ENCODE measurements at places on chromosomes 5 and 9. TPM values are rescaled to one million over a fixed set of nuclear protein-coding genes. Genes with fewer than 3 reads are reported as not detected.

- no peak for DNase-seq
Observed at GRCh38 chr9:129514891-129515290, 106.0 kb downstream of the C9orf50 start.

DNA sequence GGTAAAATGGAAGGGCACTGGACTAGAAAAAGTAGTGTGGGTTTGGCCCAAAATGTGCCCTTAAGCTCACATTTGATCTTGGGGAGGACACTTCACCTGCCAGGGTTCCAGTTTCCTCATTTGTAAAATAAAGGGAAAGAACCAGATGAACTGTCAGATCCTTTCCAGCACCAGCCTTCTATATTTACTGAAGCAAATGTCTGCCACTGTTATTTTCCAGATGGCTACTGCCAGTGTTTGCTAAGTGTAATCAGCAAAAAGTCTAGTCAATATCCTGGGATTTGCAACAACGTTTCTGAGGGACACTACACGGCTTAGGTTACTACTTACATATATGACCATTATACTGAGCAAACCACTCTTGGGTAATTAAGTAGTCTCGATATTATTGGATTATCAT is 340.3 kb downstream of the KCNN2 start:
- no peak for DNase-seq

- DNase-seq, result peak; percentile 13
Observed at GRCh38 chr9:123401879-123402513, 46.0 kb downstream of the CRB2 start.

GRCh38 chr5:10543585-10544040 is 20.3 kb upstream of the ANKRD33B start:
- DNase-seq, result no peak

DNA sequence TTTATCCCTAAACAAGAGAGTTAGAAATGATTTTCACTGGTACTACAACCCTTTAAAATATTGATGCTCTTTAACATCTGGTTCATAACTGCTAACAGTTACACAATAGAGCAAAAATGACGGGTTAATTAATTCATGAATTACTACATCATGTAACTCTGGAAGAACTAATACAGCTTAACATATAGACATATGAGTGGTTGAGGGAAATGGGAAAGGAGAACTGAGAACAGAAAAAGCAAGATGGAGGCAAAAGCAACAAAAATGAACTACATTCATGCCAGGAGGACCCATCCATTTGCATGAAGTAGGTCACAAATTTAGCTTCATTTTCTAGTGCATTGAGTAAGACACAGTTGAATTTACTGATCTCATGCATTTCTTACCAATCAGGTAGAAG is 61.8 kb downstream of the C9 start:
- DNase-seq, result no peak

DNA sequence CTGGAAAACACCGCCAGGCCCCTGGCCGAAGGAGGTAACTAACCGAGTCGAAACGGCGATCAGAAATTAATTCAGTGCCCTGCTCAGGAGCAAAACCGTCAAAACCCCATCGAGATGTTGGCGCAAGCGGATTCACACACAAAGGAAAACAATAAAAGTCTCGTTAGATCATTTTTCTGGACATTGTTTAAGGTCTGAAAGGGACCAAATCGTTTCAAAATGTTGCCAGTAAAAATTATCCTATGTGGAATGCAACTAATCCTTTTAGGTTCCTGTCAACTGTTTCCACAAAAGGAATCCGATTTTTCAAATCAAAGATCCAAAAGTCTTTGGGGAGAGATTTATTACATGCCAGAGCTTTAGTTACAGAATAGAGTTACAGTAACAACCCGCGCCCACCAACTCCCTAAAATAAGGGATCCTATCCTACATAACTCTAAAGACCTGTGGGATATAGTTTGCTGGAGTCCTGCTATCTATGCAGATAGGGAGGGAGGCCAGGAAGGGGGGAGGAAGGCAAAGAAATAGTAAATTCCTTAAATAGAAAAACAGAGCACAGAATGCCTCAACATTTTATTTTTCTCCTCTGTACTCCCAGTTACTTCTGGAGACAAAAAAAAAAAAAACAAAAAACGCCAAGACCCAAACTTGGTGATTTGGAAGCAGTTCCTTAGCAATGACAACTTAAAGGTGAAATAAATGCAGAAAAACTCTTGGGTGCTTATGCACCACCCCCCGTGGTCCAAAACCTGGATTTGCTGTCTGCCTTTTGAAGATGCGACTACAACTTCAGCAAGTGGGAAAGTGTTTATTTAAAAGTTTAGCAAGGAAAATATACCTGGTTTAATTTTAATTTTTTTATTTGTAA is 10.6 kb downstream of the FOXD1 start:
- DNase-seq, result no peak

DNA sequence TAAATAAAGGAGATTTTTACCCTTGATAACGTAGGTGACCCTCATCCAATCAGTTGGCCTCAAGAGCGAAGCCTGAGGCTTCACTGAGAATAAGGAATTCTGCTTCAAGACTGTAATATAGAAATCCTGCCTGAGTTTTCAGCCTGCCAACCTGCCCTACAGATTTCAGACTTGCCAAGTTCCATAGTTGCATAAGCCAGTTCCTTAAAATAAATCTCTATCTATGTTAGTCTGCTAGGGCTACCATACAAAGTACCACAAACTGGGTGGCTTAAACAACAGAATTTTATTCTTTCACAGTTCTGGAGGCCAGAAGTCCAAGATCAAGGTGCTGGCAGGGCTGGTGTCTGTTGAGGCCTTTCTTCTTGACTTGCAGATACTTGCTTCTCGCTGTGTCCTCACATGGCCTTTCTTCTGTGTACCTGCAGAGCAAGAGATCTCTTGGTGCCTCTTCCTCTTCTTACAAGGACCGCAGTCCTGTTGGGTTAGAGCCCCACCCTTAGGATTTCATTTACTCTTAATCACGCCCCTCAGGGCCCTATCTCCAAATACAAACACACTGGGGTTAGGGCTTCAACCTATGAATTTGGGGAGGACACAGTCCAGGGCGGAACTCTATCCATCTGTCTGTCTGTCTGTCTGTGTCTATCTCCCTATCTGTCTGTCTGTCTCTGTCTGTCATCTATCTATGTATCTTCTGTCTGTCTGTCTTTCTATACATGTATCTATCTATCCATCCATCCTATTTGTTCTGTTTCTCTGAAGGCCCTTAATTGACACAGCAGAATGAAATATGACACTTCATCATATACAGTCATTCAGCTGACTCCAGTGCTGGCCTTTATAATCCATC is 17.0 kb upstream of the CMBL start:
- no peak for DNase-seq

DNA sequence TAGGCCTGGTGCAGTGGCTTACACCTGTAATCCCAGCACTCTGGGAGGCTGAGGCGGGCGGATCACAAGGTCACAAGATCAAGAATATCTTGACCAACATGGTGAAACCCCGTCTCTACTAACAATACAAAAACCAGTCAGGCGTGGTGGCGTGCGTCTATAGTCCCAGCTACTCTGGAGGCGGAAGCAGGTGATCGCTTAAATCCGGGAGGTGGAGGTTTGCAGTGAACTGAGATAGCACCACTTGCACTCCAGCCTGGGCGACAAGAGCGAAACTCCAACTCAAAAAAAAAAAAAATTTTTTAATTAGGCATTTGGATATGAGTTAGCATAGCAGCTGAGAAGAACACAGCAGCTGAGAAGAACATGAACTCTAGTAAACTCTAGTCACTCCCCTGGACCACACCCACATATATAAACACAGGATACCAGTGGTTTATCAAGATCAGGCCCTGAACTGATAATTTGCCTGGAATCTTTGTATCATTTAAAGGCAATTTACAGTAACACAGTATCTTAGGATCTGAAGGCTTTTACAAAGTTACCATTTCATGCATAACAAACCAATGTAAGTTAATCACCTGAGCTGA is 4.6 kb upstream of the UGCG start:
- DNase-seq, result peak; percentile 38

CDX1 gene
- not detected for total RNA-seq

IDNK gene
- 7.2 TPM for total RNA-seq

PCDHGA7 gene
- total RNA-seq, result not detected

- DNase-seq, result no peak
Observed at GRCh38 chr5:79416499-79416898, 97.4 kb downstream of the HOMER1 start.

GRCh38 chr5:35884191-35884769 is 27.6 kb downstream of the IL7R start:
- DNase-seq, result no peak

GRCh38 chr5:181222630-181223057 is 437 bp upstream of the TRIM41 start:
- DNase-seq, result no peak

GRCh38 chr9:133518200-133518599 is 6.6 kb downstream of the MYMK start:
- DNase-seq, result no peak

BTNL8 gene
- total RNA-seq, result not detected

DNA sequence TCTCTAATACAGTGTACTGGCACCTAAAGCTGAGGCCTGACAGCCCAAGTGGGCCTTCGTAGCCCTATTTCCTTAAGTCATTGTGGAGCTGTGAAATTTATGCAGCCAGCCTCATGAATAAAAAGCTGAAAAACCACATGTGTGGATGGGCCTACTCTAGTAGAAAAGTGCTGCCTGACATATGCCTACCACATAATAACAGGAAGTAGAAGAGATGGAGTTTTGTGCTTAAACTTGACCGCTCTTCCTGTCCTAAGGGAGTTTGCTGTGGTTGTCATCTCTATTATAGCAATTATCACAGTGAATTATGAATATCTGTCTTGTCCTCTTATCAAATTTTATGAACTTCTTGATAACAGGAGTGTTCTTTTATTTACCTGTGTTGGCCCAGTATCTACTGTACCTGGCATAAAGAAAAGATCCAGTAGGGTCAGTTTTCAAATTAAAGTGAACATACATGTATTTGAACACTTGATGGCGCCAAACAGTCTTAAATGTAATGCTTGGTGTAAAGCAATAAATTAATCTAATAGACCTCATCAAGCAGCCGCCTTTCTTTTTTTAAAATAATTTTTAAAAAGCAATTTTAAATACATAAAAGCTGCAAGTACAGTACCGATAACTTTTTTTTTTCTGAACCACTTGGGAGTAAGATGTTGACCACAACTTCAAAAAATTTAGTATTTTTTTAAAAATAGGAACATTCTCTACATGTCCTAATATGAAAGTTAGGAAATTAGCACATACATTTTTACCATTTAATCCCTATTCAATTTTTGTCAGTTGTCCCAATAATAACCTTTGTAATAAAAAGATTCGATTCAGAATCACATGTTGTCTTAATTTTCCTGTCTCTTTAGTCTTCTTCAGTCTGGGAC is 51.0 kb downstream of the FKTN start:
- DNase-seq, result peak; percentile 24

Measured in activated CD4-positive, alpha-beta T cell treated with anti-CD3 and anti-CD28 coated beads, Interleukin-2, amount 10 ng/mL, durations not matched to agents 7 days and 5 days (primary cell).